ENCODE measurements at places on chromosomes 11 and 22. TPM values are rescaled to one million over a fixed set of nuclear protein-coding genes. Genes with fewer than 3 reads are reported as not detected.

DNA sequence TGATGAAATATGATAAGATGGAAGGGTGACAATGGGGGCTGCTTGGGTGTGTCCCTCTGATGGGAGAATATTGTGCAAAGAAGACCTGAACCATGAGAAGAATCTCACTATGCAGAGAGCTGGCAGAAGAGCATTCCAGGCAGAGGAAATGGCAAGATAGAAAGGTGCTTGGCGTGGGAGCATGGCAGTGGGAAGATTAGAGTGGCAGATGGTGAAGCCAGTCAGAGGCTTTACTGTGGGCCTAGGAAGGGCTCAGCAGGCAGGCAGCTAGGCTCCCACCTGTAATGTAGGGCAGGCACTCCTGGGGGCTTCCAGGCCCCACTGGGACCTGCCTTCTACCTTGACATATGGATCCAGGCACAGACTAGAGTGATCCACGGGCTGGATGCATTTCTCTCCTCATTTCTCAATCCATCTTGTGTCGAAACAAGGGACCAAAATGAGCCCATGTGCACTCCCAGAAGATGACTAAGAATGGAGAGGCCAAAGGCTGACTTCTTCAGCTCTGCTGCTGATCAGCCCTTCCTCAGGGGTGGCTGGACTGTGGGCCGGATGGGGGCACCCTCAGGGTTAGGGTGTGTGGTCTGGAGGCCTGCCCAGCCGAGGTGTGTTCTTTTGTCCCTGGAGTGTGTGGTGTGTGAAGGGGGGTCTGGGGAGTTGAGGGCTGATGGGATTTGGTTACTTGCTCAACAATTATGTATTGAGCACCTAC is 88.3 kb downstream of the TSPAN18 start:
- DNase-seq = no peak

MOV10L1 gene
- total RNA-seq = 0.18 TPM

CRYBB3 gene
- total RNA-seq = not detected

DNA sequence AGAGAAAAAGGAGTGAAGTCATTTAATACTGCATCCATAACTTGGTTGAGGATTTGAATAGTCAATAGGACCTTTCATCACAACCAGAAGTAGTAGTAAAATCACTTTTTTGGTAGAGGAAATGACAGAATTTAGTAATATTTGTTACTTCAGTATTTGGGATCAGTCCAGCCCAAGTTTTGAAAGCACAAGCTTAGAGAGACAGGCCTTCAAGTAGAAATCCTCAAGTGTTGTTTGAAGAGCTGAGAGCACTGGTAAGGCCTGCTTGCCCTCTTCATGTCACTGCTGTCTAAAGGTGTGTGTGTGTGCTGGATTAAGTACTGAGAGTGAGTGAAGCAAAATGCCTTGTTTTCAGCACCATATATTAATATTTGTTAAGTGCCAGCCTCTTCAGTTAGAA is 137.3 kb downstream of the WNT11 start:
- DNase-seq = no peak

TIMM8B gene
- total RNA-seq = 62.4 TPM

EIF3M gene
- 327 TPM for total RNA-seq
